ENCODE measurements at places on chromosomes 13 and 19. TPM values are rescaled to one million over a fixed set of nuclear protein-coding genes. Genes with fewer than 3 reads are reported as not detected.

The ANGPTL4 gene
- polyA plus RNA-seq: not detected

DNA sequence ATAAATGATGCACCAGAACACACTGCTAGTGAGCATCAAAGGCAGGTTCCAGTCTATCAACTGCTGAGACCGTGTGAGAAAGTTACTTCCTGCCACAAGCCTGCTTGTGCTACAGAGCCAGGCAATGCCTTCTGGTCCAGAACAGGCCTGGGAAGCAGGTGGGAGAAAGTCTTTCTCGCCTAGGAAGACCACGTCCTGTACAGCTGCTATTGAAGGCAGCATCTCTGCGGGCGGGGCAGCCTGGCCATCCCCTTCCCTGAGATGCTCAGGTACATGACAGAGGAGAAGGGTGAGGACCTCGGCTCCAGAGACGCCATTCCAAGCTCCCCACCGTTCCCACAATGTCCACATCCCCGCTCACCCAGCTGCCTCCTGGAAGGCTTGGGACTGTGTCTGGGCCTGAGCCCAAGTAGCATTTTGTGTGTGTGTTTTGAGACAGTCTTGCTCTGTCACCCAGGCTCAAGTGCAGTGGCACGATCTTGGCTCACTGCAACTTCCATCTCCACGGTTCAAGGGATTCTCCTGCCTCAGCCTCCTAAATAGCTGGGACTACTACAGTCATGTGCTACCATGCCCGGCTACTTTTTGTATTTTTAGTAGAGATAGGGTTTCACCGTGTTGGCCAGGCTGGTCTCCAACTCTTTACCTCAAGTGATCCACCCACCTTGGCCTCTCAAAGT is 3.4 kb downstream of the RFX1 start:
- H3K4me3 ChIP-seq: no peak overlapping the region
- no peak for DNase-seq
- H3K4me1 ChIP-seq: peaks cover 45% of the 10 kb centered on the region
- H3K36me3 ChIP-seq: peaks cover 7% of the 10 kb centered on the region
- H3K27me3 ChIP-seq: no peaks in the 10 kb centered on the region

The PDE4C gene
- not detected for polyA plus RNA-seq

GRCh38 chr13:49995625-49996101 is 1.2 kb upstream of the TRIM13 start:
- peaks cover 34% of the 10 kb centered on the region for H3K4me1 ChIP-seq
- H3K27me3 ChIP-seq: no peaks in the 10 kb centered on the region
- H3K4me3 ChIP-seq: peak overlapping the region; percentile 76
- peaks cover 55% of the 10 kb centered on the region for H3K36me3 ChIP-seq
- peak; percentile 53 for DNase-seq

DNA sequence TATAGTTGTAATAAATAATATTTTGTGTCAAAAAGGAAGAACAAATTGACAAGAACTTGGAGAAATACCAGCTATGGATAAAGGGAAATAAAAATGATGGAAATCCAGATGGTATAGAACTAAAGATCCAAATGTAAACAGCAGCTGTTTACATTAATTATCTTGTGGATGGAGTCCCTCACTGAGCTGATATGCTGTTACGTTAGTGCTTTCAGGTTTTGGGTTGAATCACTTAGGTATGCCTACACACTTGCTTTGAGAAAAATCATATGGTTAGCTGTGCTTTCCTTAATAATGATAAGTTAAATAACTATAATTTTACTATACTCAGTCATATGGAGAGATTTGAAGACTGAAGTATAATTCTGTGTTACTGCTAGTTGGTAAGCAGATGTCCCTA is 27.7 kb downstream of the WASF3 start:
- no peaks in the 10 kb centered on the region for H3K27me3 ChIP-seq
- DNase-seq: no peak
- H3K27ac ChIP-seq: no peak overlapping the region

The MEIS3 gene
- not detected for polyA plus RNA-seq

DNA sequence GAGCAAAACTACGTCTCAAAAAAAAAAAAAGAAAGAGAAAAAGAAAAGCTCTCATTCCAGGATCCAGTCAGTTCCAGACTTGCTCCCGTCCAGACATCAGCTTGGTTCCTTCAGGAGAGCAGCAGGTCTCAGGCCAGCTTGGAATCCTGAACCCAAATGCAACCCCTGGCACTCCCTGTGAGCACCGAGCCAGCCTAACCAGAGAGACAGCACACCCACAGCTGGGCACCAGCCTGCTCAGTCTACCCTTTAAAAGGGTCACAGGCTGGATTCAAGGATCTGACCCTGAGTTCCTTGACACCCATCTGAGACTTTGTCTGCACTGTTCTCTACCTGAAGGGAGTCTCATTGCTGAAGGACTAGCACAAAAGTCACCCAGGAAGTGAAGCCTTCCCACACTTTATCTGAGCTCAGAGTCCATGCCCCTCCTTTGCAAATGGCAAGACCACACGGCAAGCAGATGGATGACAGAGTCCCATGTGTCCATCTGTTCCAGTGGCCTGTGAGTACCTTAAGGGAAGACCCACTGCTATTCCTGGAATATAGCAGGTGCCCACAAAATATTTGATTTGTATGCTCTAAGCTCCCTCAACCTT is 1.4 kb downstream of the PEPD start:
- DNase-seq: no peak
- H3K4me1 ChIP-seq: peaks cover 16% of the 10 kb centered on the region
- no peak overlapping the region for H3K27ac ChIP-seq
- H3K4me3 ChIP-seq: no peak overlapping the region

The PODNL1 gene
- polyA plus RNA-seq: 1.3 TPM

DNA sequence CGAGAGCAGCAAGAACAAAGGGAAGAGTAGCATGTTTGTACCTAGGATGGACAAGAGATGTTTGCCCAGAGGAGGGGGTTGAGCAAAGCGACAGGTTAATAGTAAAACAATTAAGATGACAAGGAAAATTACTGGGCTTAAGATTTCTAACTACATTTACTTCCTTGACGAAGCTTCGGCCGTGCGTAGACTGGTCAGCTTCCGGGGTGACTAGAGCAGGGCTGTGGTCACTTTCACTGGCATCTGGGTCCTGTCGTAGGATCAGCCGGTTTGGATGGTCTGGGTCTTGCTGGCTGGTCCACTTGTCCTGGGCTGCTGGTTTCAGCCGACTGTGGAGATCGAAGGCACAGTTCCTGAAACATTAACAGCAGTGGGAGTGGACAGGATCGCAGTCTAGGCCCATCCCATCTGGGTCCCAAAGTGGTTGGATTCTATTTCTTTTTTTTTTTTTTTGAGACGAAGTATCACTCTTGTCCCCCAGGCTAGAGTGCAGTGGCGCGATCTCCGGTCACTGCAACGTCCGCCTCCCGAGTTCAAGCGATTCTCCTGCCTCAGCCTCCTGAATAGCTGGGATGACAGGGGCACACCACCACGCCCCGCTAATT is 5.0 kb upstream of the BSG start:
- DNase-seq: peak; percentile 65
- H3K36me3 ChIP-seq: peaks cover 2% of the 10 kb centered on the region
- peak overlapping the region; percentile 75 for H3K27ac ChIP-seq
- peak overlapping the region; percentile 74 for H3K4me3 ChIP-seq

DNA sequence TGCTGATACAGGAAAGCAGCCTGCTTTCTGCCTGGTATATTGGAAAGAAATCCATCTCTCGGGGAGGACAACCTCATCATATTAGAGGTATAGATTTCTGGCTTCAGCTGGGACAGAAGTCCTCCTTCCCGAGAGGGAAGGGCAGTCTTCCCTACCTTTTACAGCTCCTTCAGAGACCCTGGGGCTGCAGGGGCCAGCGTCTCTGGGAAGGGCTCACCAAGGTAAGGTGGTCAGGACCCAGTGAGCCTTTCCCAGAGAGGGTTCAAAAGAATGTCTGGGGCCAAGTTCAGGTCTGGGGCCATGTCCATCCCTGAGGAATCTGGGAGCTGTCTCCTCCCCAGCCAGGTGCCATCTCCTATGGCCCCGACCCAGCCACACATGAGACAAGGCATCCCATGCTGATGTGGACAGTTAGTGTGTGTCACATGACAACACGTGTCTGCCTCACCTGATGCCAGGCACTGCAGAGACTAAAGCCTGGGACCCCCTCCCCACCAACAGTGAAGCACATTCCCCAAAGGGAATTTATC is 136.4 kb downstream of the URI1 start:
- no peak overlapping the region for H3K4me3 ChIP-seq
- no peak for DNase-seq
- no peaks in the 10 kb centered on the region for H3K36me3 ChIP-seq

- H3K4me3 ChIP-seq: peak within 1 kb of the TSS; percentile 70
- H3K4me1 ChIP-seq: peaks cover 15% of the 10 kb centered on the region
- H3K27ac ChIP-seq: peak within 1 kb of the TSS; percentile 99
- peak; percentile 93 for DNase-seq
- no peaks in the 10 kb centered on the region for H3K27me3 ChIP-seq
- H3K36me3 ChIP-seq: no peaks in the 10 kb centered on the region
Measured at GRCh38 chr19:9768175-9769112, at the start of gene ZNF846. TSS of gene ZNF846 (minus strand) at chr19:9768738. CDS start at chr19:9764950, 3,788 bp downstream.

DNA sequence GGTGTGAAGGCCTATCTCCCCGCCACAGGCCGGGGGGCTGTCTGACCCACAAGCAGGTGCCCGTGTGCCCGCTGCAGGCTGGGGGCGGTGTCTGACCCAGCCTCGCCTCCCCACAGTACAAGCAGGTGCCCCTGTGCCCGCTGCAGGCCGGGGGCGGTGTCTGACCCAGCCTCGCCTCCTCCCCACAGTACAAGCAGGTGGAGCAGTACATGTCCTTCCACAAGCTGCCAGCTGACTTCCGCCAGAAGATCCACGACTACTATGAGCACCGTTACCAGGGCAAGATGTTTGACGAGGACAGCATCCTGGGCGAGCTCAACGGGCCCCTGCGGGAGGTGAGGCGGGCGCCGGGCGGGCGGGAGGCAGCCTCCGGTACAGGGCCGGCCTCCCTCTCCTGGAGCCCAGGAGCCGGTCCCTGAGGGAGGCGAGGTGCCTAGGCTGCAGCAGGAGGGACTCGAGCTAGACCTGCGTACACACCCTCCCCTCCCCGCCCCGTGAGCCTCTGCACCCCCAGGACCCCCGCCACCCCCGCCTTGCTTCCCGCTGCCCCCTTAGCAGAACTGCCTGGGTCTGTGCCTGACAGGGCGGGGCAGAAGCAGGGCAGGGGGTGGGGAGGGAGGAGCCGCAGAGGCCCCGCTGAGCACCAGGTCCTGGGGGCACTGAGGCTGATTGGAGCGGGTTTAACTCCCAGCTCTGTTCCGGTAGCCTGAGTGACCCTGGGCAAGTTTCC is 20.6 kb downstream of the HCN2 start:
- H3K4me3 ChIP-seq: peak overlapping the region; percentile 59
- peaks cover 34% of the 10 kb centered on the region for H3K4me1 ChIP-seq
- DNase-seq: no peak
- no peaks in the 10 kb centered on the region for H3K36me3 ChIP-seq
- no peak overlapping the region for H3K27ac ChIP-seq

DNA sequence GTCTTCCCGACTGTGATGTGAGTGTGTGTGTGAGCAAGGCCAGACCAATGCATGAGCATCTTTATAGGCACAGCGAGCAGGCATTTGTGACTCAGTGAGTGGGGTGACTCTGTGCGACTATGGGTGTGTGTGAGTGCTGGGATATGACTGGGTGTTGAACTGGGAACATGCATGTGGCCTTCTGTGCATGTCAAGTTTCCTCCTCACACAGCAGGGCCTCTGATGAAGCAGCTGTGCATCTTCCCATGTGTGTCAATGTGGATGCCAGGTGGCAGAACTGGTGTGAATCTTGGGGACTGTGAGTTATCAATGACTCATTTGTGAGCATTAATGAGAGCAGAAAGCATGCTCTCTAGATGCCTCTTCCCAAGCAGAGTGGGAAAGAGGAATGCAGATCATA is 12.1 kb upstream of the LGALS14 start:
- no peaks in the 10 kb centered on the region for H3K4me1 ChIP-seq
- no peak overlapping the region for H3K4me3 ChIP-seq
- DNase-seq: no peak
- no peaks in the 10 kb centered on the region for H3K36me3 ChIP-seq

The TGFBR3L gene
- polyA plus RNA-seq: not detected

The ZNF578 gene
- polyA plus RNA-seq: not detected

GRCh38 chr13:110411688-110412059 is 104.6 kb downstream of the COL4A2 start:
- H3K27ac ChIP-seq: no peak overlapping the region
- no peak overlapping the region for H3K4me3 ChIP-seq
- DNase-seq: no peak
- H3K27me3 ChIP-seq: peaks cover 38% of the 10 kb centered on the region

DNA sequence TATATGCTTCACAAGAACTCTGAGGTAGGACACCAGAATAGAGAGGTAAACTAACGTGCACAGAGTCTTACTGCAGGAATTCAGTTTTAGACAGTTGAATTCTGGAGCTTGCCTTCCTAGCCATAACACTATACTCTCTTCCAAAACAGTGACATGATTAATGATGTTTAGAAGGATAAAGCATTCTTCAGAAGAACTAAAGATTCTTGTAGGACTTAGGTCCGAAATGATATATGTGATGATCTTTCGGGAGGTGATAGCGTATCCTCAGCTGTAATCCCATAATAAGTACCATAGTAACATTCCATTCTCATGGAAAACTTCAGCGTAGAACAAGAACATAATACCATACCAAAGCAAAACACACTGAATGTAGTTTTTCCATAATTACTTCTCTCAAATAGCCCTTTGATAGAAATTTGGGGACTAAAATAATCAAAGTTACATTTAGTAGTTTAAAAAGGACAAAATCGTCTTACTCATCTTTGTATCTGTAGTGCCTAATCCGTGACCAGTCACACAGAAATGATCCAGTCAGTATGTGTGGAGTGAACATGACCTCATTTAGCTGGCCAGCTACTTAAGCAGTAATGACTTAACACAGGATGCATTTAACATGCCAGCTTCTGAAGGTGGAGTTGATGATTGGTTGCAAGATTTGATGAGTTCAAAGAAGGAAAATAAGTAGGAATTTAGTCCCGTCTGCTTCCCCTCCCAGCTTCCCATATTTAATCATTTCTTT is 38.4 kb downstream of the PIBF1 start:
- no peak overlapping the region for H3K27ac ChIP-seq
- no peaks in the 10 kb centered on the region for H3K27me3 ChIP-seq
- peaks cover 6% of the 10 kb centered on the region for H3K36me3 ChIP-seq
- no peak overlapping the region for H3K4me3 ChIP-seq

DNA sequence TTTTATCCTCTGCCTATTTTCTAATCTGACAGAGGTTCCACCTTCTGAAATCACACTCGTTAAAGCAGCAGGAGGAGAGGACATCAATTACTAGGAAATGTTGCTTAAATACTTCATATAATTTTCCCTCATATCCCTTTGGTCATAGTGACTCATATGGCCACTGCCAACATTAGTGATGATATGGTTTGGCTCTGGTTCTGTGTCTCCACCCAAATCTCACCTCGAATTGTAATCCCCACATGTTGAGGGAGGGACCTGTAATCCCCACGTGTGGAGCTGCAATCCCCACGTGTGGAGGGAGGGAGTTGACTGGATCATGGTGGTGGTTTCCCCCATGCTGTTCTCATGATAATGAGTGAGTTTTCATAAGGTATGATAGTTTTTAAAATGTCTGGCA is 618.4 kb upstream of the SLITRK5 start:
- H3K36me3 ChIP-seq: no peaks in the 10 kb centered on the region
- H3K27me3 ChIP-seq: no peaks in the 10 kb centered on the region
- no peak overlapping the region for H3K4me3 ChIP-seq
- no peak for DNase-seq

Data from CD14-positive monocyte (primary cell).